ENCODE measurements at places on chromosomes 1 and 21. TPM values are rescaled to one million over a fixed set of nuclear protein-coding genes. Genes with fewer than 3 reads are reported as not detected.

TMEM82 gene
- 0.97 TPM for total RNA-seq

OLIG1 gene
- not detected for total RNA-seq

SGIP1 gene
- total RNA-seq = not detected

S100A8 gene
- not detected for total RNA-seq

OR2L3 gene
- not detected for total RNA-seq

ANXA9 gene
- total RNA-seq = 23.9 TPM

MYOC gene
- not detected for total RNA-seq

RGS1 gene
- total RNA-seq = not detected

TMEM200B gene
- total RNA-seq = 1.1 TPM

MFAP2 gene
- total RNA-seq = 1.1 TPM

SPRR2D gene
- not detected for total RNA-seq

RHEX gene
- 1.6 TPM for total RNA-seq

UQCRHL gene
- total RNA-seq = 4.0 TPM

RBM8A gene
- total RNA-seq = 162 TPM

FMO1 gene
- total RNA-seq = not detected

DPYD gene
- total RNA-seq = 3.4 TPM

CR1 gene
- total RNA-seq = not detected

TSSK3 gene
- total RNA-seq = 0.62 TPM

ESPN gene
- total RNA-seq = 38.5 TPM

SSU72 gene
- total RNA-seq = 63.5 TPM

SH2D1B gene
- not detected for total RNA-seq

PGLYRP4 gene
- not detected for total RNA-seq

MSH4 gene
- total RNA-seq = 0.09 TPM

RNU1-3 gene
- 11,018 TPM for total RNA-seq

WDR64 gene
- total RNA-seq = not detected

LCE1A gene
- total RNA-seq = not detected

FLAD1 gene
- total RNA-seq = 32.8 TPM

ARMH1 gene
- not detected for total RNA-seq

SELP gene
- not detected for total RNA-seq

MYBPH gene
- not detected for total RNA-seq

SYDE2 gene
- 5.3 TPM for total RNA-seq

MAP10 gene
- total RNA-seq = not detected

FAM72D gene
- 3.7 TPM for total RNA-seq

MEX3A gene
- 7.6 TPM for total RNA-seq

TESK2 gene
- 6.9 TPM for total RNA-seq
